Muscle of leg (tissue), 16 donors: ENCODE measurements at places on chromosomes 6 and 20. TPM values are rescaled to one million over a fixed set of nuclear protein-coding genes. Genes with fewer than 3 reads are reported as not detected.

HLA-DOA gene
- total RNA-seq = 1.5 TPM

ISM1 gene
- 1.4 TPM for total RNA-seq

DPPA5 gene
- not detected for total RNA-seq

RNF39 gene
- total RNA-seq = not detected

PRRT1 gene
- total RNA-seq = 0.18 TPM

LINC00237 gene
- 0.18 TPM for total RNA-seq

HMGCLL1 gene
- total RNA-seq = 9.2 TPM

CNKSR3 gene
- 14.0 TPM for total RNA-seq

PAK1IP1 gene
- total RNA-seq = 19.7 TPM

SLC35A1 gene
- 15.0 TPM for total RNA-seq

VGLL2 gene
- total RNA-seq = 28.2 TPM

PTCRA gene
- not detected for total RNA-seq

PXT1 gene
- total RNA-seq = 0.04 TPM

PLA2G7 gene
- total RNA-seq = 1.2 TPM

AIF1 gene
- 29.2 TPM for total RNA-seq

IPCEF1 gene
- total RNA-seq = 1.4 TPM

ID1 gene
- 79.2 TPM for total RNA-seq

SLC22A16 gene
- total RNA-seq = 0.22 TPM
